ENCODE measurements at places on chromosomes 6 and 20.

DNA sequence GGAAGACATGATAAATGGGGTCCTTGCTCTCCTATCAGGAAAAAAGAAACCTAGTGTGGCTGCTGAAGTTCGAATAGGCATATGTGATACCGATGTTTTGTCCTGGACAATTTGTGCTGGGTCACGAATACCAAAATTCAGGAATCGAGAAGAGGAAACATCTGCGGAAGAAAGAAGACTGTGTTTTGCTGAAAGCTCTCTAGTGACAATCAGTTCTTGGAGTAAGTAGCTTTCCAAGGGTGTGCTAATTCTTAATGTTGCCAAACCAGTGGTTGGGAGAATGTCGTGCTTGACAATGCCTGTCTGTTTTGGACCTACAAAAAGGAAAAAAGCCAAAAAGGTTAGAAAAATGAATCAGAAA is 956.1 kb downstream of the PHF3 start:
- DNase-seq = no peak

- DNase-seq = no peak
Measured at GRCh38 chr6:136571065-136571464, 20.8 kb upstream of the MAP7 start.

DNA sequence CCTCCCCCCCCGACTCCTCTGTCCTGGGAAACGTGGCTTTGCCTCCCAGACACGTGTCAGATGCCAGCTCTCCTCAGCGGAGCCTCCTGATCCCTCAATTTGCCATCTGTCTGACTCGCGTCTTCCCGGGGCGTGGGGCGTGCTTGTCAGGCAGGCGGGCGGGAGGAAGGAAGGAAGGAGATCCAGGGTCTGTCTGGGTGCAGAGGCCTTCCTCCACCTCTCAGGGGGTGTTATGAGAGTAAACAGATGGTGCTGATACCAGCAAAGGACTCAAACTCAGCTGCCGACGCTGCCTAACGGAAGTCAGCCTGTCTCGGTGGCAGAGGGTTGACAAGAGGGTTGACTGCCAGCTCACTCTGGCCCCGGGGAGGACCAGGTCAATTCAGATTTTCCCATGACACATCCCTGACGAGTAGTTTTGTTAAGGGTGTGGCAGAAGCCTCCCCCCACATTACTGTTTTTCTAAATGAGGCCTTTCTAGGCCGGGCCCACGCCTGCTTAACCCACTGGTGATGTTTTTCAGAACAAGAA is 17.0 kb downstream of the UQCC2 start:
- DNase-seq = peak; percentile 77

GRCh38 chr6:31114541-31114878 is at the start of gene PSORS1C1:
Gene PSORS1C1, plus strand, starts transcription at chr6:31114800. Its CDS starts 14,833 bp downstream, at chr6:31129633.
- DNase-seq = no peak

- DNase-seq = no peak
Measured at GRCh38 chr6:107360476-107360875, 98.9 kb downstream of the PDSS2 start.

DNA sequence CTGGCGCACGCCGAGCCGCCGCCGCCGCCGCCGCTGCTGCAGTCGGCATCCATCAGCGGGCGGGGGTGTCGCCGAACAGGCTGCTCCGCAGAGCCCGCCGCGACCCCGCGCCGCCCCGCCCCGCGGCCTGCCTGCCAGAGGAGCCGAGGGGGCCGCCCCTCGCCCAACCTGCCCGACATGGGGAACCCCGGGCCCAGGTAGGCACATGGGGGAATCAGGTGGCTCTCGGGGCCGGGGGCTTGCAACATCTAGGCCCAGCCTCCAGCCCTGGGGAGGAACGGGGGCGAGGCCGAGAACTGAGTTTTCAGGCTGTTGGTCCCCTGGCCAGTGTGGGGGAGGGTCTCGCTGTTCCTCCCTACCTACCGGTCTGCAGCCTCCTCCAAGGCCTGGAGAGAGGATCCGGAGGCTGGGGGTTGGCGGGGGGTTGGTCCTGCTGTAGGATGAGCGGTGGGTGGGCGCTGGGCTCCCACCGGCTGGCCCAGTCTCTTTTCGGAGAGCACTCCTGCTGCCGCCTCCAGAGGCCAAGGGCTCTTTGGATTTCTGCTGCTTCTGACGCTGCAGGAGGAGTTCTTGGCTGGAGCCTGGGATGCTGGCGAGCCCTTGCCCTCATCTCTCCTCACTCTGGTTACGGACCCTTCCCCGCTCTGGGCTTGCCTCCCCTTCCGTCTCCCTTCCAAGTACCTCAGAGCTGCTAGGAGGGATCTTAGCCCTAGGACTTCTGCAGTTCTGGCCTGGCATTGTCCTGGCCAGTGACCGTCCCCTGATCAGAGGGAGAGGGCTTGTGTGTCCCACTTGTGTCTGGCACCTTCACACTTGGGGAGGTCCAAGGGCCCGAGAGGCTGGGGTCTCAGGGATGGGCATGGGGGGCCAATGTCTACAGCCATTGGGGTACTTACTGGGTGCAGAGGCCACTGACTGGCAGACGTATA is at the start of gene EPB41L1:
Gene EPB41L1, plus strand, starts transcription at position 41 of the 929 bp plus-strand sequence. CDS start 19,038 bp downstream, outside the sequence.
- DNase-seq = peak; percentile 73

DNA sequence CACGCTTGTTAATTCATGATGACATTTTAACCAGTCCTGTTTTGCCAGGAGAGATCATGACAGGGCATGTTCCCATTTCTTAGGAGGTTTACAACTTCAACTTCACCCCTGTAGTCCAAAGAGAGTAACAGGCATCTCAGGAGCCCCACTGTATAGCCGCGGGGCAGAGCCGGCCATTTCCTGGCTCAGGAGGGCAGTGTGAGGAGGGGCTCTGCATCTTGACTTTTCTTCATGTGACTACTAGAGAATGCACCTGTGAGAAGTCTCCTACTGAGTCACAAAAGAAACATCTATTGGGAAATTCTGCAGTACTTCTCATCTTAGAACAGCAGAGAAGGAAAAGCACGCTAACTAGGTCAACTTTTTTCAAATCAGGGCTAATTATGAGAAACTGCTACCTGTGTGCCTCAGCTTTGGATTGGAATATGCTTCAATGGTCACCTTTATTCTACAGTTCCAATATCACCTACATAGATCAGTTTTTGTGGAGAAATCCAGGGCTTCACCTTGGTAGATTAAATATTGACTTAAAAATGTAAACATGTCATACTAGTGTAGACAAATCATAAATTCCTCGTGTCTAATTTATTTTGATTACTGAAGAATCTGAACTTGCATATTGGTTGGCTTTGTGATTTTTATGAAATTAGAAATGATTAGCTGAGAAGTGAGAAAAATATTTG is 28.6 kb upstream of the SIM1 start:
- peak; percentile 39 for DNase-seq

- no peak for DNase-seq
Measured at GRCh38 chr6:19638931-19639330, 198.2 kb upstream of the ID4 start.

DNA sequence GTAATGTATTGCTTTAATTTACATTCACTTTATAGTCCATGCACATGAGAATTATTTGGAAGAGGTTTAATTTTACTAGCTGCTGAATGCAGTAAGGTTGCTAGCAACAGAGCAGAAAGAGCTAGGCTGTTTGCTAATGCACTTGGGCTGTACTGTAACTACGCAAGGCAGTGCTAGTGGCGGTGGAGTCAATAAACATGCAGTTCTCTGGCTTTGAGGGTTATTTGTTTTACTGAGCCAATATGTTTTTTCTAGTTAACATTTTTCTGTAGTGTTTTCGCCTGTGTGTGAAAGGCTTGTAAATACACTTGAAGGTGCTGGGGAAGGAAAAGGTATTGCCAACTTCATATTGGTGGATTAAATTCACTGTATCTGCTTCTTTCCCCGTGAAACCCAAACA is 112.8 kb downstream of the BTBD3 start:
- no peak for DNase-seq

DNA sequence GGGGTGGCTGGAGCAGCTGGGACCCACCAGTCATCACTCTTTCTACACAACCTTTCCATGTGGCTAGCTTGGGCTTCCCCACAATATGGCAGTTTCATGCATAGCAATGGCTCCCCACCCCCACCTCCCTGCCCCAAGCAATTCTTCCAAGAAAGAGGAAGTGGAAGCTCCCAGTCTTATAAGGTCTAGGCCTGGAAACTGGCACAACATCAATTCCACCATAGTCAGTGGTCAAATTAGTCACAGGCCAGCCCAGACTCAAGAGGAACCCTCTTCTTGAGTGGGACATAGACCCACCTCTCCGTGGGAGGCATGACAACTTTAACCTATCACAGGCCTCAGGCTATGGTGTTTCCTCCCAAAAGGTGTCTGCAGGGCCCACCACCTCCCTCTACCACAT is 17.7 kb downstream of the TGM6 start:
- no peak for DNase-seq

DNA sequence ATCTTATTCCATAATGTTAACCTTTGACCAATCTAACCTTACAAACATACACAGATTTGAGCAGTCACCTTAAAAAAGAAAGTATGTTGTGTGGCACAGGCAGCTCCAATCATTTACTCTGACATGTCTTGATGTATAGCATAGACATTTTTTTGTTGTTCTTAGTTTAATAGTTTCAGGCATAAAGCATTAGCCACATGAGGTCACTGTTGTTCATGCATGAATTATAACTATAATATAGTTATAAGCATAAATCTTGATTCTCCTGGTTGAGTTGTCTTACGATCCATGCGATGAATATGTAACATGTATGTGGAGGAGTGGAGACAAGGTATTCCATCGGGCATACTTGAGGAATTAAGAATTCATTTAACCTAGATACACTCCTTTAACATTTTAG is 26.1 kb upstream of the NKAIN2 start:
- DNase-seq = no peak

Measured in kidney (tissue), 22 donors.